Hindlimb muscle (tissue), 1 donor: ENCODE measurements at places on chromosomes 12 and 14. TPM values are rescaled to one million over a fixed set of nuclear protein-coding genes. Genes with fewer than 3 reads are reported as not detected.

DNA sequence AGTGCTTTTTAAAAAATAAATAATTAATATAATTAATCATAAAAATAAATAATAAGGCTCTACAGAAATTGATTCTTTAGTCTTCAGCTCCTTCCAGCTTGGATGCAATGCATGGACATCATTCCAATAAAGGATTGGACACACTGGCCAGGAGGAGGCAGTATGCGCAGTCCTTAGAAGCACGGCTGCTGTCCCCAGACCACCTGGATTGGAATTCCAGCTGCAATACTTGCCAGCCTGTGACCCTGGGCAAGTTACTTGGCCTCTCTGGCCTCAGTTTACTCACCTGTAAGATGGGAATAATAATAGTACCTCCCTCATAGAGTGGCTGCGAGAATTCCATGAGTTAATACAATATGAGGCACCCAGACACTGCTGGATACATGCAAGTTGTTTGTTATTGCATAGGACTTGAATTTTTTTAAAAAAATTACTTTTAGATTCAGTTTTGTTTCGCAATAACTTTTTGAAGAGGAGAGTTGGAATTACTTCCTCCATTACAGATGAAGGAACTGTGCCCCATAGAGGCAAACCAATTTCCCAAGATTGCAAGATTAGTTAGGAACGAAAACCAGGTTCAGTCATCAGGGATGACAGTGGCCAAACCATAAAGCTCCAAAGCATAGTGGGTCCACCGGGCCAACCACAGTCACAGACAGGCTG, 12.2 kb downstream of the RPH3A start:
- DNase-seq = no peak

GRCh38 chr14:72614365-72614764, 279.5 kb downstream of the DPF3 start:
- no peak for DNase-seq

DNA sequence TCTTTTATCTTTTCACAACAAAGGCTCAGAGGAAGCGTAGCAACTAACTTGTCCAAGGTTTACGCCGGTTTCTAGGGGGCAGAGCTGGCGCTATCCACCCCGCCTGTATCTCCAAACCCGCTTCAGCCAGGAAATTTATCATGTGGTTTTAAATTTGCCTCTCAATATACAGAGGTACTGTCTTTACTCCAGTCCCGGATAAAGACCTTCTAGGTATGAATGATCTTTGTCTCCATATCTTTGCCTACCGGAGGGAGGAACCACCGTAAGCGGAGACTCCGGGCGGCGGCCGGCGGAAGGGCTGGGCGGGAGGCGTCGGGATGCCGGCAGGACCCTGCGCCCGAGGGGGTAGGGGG, 693 bp upstream of the RIMKLB start:
- no peak for DNase-seq

- DNase-seq = no peak
These were observed 27.6 kb downstream of the PLXNC1 start for GRCh38 chr12:94175763-94176668.

GRCh38 chr12:131378176-131378842, 332.6 kb upstream of the SFSWAP start:
- DNase-seq = no peak

DNA sequence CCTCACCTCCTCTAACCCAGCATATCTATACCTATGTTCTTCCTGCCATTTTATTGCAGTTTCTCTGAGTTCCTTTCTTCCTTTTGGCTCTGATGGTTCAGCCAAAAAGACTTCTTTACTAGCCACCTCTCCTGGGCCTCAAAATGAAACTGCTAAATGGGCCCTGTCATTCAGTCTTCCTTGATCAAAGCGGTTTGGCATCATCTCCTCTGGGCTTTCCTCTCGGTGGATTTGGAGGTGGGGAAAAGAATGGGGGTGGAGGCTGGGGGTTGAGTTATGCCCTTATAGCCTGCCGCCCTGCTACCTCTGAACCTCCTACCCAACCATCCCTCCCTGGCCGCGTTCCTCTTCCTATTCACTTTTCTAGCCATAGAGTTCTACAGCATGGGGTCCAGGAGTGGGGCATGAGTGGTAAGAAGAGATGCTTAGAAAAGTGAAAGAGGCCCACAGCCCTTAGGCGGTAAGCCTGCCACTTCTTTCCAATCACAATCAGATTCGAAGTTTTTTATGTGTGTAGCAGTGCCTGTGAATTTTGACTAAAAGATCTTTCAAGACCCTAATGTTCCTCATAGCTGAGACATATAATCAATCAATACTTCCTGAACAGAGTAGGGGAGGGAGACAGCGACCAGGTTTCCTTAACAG, 2.5 kb downstream of the AJUBA start:
- DNase-seq = no peak

- no peak for DNase-seq
These were observed 68.7 kb upstream of the KRAS start for GRCh38 chr12:25319233-25319984.

GRCh38 chr12:16608946-16609539, 3.1 kb upstream of the LMO3 start:
- DNase-seq = no peak

GRCh38 chr12:8904665-8905064, 9.6 kb upstream of the PHC1 start:
- DNase-seq = no peak

DNA sequence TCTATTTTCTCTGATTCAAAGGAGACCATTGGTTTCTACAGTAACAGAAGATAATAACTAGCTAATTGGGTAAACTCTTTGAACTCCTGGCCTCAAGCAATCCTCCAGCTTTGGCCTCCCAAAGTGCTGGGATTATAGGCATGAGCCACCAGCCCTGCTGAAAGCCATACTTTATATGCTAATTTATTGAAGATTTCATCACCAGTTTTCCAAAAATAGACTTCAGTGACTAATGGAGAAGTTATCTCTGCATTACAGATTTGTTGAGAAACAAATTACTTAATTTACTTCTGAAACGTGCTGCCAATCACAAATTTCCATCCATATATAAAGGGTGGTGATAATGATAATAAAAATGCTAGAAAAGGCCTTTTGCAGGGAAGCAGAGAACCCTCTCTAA, 1758.1 kb upstream of the SEL1L start:
- no peak for DNase-seq

- no peak for DNase-seq
These were observed 316.1 kb upstream of the SEL1L start for GRCh38 chr14:81849714-81850113.

GRCh38 chr12:19894803-19895202, 455.5 kb downstream of the AEBP2 start:
- no peak for DNase-seq

DNA sequence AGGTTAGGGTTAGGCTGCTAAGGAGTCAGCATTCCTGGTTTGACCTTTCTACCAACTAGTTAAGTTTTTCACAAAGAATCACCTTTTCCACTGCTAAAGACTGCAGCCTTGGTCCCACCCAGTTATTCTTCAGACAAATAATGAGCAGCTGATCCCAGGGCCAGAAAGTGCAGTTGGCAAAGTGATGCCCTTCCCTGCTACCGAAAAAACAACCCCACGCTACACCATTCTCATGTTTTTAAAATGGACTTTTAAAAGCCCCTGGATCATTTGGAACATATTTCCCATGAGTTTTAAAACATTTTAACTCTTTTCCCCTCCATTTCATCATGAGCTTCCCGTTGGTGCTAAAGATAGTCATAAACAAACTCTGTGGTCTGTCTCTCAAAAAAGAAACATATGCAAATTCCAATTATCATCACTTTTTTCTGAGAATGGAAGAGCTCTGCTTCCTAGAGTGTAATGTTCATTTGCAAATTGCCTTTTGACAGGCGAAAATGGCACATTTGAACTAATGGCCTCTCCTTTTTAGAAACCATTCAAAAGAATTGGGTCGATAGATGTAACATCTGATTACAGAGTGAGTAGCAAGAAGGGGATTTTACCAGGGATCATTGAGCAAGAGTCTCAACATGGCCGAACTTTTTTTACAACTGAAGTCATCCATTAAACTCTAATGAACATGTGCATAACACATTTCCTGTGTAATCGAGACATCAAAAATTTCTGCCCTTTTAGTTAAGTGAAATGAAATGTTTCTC, 129.3 kb upstream of the RAP1B start:
- no peak for DNase-seq

DNA sequence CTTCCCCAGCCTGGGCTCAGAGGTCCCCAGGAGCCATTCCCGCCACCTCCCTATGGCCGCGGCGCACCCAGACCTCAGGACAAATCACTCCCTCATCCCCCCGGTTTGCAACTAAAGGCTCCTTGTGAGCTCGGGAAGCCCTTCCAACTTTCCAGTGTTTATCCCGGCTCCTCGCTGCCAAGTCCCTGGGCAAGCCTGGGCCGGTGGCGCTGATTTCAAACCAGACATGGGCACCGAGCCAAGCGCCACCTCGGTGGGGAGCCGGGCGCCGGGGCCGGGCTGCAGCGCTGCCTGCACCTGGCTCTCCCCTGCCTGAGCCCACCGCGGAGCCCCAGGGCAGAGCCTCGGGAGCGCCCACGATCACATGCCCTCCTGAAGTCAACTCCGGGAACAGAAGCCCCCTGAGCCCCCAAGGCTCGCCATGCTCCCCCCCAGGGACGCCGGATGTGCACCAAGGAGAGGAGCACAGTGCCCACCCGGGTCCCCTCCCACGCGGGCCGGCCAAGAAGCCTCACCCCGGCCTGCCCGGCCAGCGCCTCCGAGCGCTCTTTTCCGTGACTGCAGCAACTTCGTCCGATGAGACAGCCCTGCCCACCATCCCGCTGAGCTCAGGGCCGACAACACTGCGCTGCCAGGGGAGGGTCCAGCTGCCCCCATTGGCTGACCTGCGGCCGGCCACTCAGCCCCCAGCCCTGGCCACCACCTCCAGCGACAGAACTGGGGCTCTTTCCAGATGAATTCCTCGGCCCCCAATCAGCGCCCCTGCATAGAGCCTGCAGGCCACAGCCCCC, 50.0 kb downstream of the NCOR2 start:
- DNase-seq = peak; percentile 84

The MGP gene
- 190 TPM for polyA plus RNA-seq

GRCh38 chr12:24632466-24632865, 316.4 kb downstream of the BCAT1 start:
- DNase-seq = no peak

DNA sequence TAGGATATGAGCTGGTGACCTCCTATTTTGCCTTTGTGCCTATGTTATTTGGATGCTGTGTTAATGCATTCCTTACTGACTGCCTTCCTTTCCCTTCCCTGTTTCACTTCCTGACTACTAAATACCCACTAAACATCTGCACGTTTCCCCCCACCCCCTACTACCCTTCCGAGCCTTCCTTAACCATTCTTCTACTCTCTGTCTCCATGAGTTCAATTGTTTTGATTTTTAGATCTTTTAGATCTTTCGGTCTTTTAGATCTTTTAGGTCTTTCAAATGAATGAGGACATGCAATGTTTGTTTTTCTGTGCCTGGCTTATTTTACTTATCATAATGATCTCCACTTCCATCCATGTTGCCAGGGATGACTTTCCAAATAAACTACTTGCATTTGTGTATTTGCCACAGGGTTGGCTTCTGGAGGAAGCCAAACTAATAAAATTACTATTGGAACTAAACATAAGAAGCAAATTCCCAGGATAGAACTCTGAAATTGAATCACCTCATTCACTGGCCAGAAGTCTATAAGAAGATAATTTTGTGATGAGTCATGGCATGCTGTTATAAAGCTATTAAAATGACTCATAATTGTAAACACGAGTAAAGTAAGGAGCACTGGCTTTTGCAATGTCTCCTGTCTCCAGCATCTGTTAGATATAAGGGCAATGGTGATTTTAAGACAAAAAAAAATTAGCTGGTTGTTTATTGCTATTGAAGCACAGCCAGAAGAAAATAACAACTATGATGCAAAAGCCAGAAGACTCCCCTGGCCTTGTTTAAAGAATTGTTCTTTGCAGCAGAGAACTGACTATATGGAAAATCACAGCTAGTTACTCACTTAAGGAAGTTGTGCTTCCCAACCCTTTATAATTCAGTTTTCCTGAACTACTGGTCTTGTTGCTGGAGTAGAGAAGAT, 586.3 kb downstream of the LRFN5 start:
- DNase-seq = peak; percentile 55

- DNase-seq = no peak
These were observed 122.4 kb upstream of the PTPRQ start for GRCh38 chr12:80321653-80322052.

The MVK gene
- 18.3 TPM for polyA plus RNA-seq

- peak; percentile 26 for DNase-seq
These were observed 262.8 kb downstream of the SLC16A7 start for GRCh38 chr12:59858508-59859170.

DNA sequence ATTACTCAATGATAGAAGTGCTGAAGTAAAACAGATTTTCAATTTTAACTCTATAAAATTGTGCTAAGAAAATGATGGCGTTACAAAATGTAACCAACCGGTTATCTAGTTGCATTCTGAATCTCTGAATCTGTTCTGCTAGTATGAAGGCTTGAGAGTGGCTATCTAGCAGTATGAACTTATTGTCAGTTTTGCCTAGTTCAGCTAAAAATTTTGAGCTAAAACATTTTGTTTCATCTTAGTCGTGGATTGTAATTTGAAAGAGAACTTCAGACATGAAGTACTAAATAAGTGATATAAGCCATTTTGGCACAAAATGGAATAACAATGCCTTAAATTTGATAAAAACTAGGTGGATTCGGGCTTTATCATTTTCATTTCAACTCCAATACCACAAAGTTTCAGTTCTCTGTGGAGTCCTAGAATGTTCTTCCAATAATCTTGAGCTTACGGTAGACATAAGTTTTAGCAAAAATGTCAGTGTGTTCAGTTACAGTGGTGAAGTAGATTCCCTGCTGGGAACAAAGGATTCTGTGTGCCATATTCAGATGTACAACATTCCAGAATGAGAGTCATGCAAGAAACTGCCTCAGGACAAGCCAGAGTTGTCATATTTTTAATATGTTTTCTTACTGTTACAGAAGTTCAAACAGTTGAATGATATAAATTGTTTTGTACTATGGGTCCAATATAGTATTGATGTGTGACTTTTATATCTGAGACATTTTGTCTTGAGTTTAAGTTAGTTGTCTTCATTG, 28.1 kb downstream of the ATP6V1D start:
- DNase-seq = no peak

- DNase-seq = no peak
These were observed 15.0 kb downstream of the PMCH start for GRCh38 chr12:102182635-102183034.
